Jurkat, Clone E6-1 (cell line): ENCODE measurements at places on chromosomes 2 and 18.

DNA sequence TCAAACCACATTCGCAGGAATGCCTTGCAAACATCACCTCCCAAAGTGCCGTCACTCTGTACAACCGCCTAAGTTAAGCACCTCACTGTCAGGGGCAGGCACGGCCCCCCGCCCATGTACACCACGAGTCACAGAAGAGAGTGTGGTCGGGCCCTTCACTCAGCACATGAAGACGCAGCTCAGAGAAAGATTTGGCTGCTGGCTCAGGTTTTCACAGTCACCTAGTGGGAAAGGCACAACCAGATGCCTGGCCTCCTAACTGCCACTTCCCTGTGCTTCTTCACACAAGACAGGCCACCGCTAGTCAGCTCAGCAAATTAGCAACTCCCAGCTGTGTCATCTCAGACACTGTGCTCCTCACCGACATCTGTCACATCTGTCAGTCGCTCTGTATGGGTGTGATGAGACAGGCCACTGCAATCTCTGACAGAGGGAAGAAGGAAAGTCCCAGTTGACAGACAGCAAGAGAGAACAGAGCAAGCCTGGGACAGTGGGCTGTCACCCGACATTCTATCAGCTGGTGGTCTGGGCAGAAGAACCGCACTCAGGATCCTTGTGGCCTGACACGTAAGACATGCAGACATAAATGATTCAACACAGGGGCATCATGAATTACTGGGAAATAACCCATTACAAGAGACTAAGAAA lies 60.8 kb downstream of the CRACDL start:
- no peak for DNase-seq

DNA sequence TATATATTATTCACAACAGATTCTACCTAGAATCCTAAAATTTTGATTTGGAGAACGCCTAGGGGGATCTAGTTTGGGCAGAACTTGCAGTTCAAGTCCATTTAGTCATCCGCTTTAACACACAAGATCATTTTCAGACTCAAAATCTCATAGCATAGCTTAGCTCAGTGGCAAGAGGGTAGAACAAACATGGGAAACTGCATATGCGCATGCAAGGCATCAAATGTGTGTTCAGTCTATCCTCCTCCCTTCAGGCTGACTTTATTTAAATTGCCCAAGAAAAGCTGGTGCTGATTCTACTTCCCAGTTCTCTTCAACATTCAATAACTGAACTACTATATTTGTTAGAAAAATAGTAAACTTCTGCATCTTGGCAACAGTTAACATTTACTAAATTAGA lies 79.6 kb upstream of the NRXN1 start:
- no peak for DNase-seq

DNA sequence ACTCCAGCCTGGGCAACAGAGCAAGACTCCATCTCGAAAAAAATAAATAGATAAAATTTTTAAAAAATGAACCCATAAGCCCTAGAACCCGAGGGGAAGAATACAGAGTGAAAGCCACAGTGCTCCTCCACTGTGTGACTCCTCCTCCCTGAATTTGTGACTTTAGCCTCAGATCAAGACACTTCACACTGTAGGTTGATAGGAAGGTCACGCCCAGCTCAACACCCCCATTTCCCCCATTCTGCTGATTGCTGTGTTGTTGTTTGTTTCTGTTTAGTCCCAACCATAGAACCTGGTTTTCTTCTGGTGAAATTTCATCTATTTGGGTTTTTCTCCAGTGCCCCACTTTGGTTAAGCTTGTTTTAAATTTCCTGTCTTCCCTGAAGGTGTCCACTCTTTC lies 102.2 kb downstream of the VIT start:
- DNase-seq = no peak

- no peak for DNase-seq
Measured at GRCh38 chr2:174166261-174166660, 82.1 kb downstream of the OLA1 start.

GRCh38 chr18:11802158-11802557 lies 49.1 kb upstream of the CHMP1B start:
- DNase-seq = no peak

DNA sequence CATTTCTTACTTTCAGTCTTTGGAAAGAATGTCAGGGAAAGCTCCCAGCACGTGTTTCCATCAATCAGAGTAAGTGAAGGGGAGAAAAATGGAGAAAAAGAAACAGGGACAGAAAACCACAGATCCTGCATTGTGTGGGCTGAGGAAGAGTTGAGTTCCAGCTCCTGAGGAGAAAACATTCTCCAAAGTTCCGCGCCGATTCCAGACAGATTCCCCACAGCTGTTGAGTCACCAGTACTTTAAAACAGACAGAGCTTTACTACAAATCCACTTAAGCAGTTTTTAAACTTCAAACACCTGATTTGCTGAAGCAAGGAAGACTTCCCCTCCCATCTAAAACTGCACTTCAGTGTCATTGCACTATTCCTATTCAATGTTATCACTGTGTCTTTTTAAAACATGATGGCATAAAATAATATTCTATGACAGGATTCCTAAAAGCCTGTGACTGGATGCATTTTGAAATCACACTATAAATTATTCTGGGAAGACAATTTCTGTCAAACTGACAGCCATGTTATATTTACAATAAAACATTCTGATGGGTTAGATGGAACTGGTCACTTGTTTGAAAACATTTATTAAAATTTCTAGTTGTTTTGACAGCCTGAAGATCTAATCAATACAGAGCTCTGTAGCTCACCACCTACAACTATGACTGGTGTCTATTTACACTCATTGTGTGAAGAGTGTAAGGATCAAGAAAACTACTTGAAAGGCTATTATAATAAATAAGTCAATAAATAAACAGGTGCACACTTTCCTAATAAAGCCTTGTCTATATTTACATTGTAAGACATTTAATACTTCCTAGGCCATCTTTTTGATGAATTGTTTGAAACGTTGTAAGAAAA lies 40.9 kb downstream of the TCF4 start:
- no peak for DNase-seq

DNA sequence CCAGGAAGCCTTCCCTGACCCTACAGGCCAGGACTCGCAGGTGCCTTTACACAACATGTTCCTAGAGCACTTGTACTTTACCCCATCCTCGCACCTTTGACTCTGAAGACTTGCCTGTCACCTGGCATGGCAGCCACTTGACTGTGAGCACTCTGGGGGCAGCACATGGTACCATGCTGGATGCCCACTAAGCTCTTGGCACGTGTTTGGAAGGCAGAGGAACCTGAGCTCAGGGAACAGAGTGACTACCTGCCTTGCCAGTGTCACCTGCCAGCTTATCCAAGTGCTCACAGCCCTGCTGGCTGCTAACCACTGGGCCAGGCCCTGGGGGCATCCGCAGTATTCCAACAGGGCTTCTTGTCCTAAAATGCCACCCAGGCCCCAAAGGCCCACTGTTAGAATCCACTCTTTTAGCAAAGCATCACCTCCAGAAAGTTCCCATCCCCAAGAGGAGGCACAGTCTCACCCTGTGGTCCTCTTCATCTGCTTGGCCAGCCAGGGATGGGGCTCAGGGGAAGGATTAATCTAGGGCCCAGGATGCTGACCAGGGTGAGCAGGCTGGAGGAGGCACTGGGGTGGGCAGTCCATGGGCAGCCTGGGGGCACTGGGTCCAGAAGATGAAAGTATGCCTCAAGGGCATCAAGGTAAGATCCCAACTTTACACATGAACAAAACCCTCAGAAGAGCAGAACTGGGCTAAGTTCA lies 57.0 kb downstream of the ZBTB7C start:
- DNase-seq = no peak

- peak; percentile 57 for DNase-seq
Measured at GRCh38 chr2:113169002-113169530, 4.7 kb upstream of the PSD4 start.

GRCh38 chr2:174495365-174496012 lies 8.7 kb upstream of the GPR155 start:
- DNase-seq = no peak

DNA sequence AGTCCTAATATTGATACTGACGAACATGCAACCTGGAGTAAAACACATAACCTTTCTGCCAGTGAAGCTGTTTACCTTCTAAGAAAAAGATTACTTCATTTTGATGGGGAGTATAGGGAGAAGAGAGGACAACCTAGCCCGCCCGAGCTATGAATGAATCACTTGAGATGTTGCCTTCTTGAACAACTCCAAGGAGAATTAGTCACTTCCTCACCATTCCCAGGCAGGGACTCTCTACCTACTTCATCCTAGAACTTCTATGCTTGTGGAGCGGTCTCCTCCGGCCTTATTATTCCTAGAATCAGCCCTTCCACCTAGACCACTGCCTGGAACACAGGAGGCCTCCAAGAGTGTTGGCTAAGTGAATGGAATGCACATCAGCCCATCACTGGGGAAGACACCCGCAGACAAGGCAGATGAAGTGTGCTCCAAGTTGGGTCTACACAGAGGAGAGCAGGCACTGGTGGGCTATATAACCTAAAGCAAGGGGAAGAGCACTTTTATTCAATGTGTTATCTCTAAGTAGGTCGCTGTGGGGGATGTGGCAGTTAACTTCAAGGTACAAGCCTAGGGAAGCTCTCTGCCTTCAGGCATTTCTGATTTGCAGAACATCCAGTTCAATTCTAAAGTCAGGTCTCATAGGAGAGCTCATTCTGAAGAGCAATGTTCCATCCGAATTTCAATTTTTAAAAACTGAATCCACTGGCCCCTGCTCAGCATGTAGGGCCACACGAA lies 57.4 kb downstream of the STK39 start:
- peak; percentile 49 for DNase-seq

DNA sequence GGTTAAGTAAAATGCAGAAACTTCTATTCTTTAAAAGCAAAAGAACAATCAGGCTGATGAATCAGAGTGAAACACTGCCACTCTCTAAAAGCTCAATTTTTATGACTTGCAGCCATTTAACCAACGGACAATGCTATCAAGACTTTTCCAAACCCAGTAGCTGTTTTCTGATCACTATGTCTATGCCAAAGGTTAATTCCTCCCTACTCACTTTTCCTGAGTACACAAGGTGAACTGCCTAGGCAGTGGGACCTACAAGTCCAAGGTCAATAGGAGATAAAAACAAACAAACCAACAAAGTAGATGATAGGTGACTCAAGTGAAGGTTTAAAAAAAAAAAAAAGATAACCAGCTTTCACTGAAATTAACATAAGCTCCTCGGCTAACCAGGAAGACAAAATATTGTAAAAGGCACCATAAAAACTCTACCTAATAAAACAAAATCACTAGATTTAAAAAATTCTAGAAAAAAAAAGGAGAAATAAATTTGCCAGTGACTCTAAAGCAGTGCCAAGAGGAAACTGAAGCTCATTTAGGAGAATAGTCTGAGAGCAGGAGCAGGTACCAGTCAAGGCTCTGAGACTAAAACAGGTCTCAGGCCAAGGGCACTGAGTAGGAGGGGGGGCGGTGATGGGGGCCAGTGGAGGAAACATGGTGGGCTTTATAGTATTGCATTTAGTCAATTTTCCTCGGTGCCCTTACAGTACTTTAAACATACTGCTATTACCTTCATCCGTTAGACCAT lies 134.1 kb upstream of the DLGAP1 start:
- no peak for DNase-seq

GRCh38 chr2:179898873-179899272 lies 37.5 kb upstream of the ZNF385B start:
- peak; percentile 57 for DNase-seq

- DNase-seq = peak; percentile 61
Measured at GRCh38 chr2:9760902-9761228, 82.4 kb upstream of the TAF1B start.

DNA sequence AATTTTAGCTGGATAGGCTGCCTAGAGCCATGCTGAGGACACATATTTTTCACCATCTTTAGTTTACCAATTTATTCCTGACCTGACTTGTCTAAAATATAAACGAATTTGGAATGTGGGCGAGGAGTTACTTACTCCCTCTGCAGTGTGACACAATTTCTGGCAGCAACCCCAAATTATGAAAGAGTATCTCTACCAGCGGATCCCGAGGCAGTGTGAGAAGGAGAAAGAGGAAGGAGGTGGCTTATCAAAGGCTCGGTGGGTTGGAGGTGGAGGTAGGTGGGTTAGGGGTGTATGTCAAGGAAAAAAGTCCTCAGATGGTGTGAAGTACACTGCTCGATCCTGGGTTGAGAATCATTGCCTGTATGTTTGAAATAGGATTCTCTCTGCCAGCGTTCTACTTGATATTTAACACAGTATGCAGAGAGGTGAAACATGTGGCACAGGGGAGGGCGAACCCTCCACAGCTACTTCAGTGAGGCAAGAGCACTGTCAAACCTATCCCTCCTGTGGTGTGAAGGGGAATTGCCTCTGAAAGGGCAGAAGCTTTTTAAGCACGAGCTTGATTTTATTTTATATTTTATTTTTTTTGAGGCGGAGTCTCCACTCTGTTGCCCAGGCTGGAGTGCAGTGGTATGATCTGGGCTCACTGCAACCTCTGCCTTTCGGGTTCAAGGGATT lies 76.0 kb downstream of the RFTN2 start:
- DNase-seq = peak; percentile 81

- DNase-seq = no peak
Measured at GRCh38 chr2:224038830-224039079, 331 bp downstream of the SERPINE2 start.
